ENCODE measurements at places on chromosomes 7 and 10. TPM values are rescaled to one million over a fixed set of nuclear protein-coding genes. Genes with fewer than 3 reads are reported as not detected.

TECTB gene
- total RNA-seq: not detected

GRCh38 chr10:116237970-116238369, 35.0 kb downstream of the GFRA1 start:
- no peaks in the 10 kb centered on the region for H3K4me1 ChIP-seq
- no peak overlapping the region for H3K27ac ChIP-seq
- DNase-seq: peak; percentile 46
- no peaks in the 10 kb centered on the region for H3K36me3 ChIP-seq
- H3K4me3 ChIP-seq: no peak overlapping the region

GRCh38 chr10:110456523-110457091, 41.1 kb upstream of the DUSP5 start:
- H3K4me3 ChIP-seq: no peak overlapping the region
- H3K27me3 ChIP-seq: no peaks in the 10 kb centered on the region
- DNase-seq: no peak
- peaks cover 12% of the 10 kb centered on the region for H3K4me1 ChIP-seq

GRCh38 chr10:74976565-74976964, 134.9 kb upstream of the SAMD8 start:
- no peak overlapping the region for H3K4me3 ChIP-seq
- no peaks in the 10 kb centered on the region for H3K4me1 ChIP-seq
- no peak overlapping the region for H3K27ac ChIP-seq
- H3K27me3 ChIP-seq: no peaks in the 10 kb centered on the region
- H3K36me3 ChIP-seq: peaks cover 7% of the 10 kb centered on the region

- H3K27me3 ChIP-seq: no peaks in the 10 kb centered on the region
- H3K27ac ChIP-seq: no peak overlapping the region
- H3K36me3 ChIP-seq: no peaks in the 10 kb centered on the region
- H3K4me1 ChIP-seq: peaks cover 2% of the 10 kb centered on the region
Measured at GRCh38 chr7:26688388-26688787, 176.0 kb downstream of the SKAP2 start.
